Activated CD4-positive, alpha-beta T cell treated with anti-CD3 and anti-CD28 coated beads, Interleukin-2, amount 50 U/mL, for 4 hours (primary cell): ENCODE measurements at places on chromosomes 3 and 15.
A peak's percentile ranks its signal among the peaks of the same experiment; 100 is the strongest.

GRCh38 chr3:126364731-126365301 lies 7.6 kb upstream of the KLF15 start:
- DNase-seq = no peak

- no peak for DNase-seq
Observed at GRCh38 chr15:73054417-73054953, 2.2 kb downstream of the NEO1 start.

DNA sequence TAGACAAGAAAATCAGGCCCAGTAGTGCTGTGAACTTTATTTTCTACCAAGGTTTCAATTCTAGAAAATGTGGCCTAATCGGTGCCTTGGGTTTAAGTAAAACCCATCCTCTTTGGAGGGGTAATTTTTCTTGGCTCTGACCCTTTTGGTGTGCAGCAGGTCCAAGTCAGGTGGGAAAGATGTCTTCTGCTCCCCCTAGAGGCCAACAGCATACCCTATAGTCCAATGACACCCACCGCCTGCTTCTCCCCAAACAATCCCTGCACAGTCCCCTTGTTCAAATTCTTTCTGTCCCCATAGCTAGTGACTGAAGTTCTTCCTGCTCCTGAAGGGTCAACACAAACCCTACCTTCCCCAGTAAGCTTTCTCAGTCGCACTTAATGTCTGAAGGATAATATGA lies 261.8 kb upstream of the GOLGA6L4 start:
- no peak for DNase-seq

- no peak for DNase-seq
Observed at GRCh38 chr3:21435871-21436270, 315.1 kb downstream of the ZNF385D start.

DNA sequence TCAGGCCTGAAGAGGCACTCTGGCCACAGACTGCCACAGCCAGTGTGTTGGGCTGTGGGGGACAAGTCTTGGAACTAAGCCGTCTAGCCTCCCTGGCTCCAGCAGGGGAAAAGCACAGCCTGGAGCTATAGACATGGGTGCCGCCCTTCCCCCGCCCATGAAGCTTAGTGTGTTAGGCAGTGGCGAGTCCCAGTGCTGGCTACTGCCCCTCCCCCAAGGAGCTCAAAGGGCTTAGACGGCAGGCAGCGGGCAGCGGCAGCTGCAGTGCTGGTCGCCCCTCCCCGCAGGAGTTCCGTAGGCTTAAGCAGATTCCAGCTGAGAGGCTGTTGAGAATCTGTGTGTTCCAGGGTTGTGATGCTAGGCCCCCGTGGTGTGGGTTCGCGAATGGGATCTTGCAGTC lies 135.8 kb upstream of the RORA start:
- DNase-seq = no peak

- no peak for DNase-seq
Observed at GRCh38 chr3:156459434-156459833, 95.5 kb downstream of the SSR3 start.

GRCh38 chr3:30952786-30953185 lies 58.3 kb upstream of the GADL1 start:
- no peak for DNase-seq

- no peak for DNase-seq
Observed at GRCh38 chr3:56339244-56339643, 129.0 kb downstream of the ERC2 start.

GRCh38 chr15:101288905-101289513 lies 6.0 kb downstream of the SNRPA1 start:
- DNase-seq = no peak

GRCh38 chr3:117306299-117306698 lies 596.7 kb downstream of the TUSC7 start:
- DNase-seq = no peak

- DNase-seq = no peak
Observed at GRCh38 chr3:95235916-95236315, 1173.1 kb downstream of the NSUN3 start.

DNA sequence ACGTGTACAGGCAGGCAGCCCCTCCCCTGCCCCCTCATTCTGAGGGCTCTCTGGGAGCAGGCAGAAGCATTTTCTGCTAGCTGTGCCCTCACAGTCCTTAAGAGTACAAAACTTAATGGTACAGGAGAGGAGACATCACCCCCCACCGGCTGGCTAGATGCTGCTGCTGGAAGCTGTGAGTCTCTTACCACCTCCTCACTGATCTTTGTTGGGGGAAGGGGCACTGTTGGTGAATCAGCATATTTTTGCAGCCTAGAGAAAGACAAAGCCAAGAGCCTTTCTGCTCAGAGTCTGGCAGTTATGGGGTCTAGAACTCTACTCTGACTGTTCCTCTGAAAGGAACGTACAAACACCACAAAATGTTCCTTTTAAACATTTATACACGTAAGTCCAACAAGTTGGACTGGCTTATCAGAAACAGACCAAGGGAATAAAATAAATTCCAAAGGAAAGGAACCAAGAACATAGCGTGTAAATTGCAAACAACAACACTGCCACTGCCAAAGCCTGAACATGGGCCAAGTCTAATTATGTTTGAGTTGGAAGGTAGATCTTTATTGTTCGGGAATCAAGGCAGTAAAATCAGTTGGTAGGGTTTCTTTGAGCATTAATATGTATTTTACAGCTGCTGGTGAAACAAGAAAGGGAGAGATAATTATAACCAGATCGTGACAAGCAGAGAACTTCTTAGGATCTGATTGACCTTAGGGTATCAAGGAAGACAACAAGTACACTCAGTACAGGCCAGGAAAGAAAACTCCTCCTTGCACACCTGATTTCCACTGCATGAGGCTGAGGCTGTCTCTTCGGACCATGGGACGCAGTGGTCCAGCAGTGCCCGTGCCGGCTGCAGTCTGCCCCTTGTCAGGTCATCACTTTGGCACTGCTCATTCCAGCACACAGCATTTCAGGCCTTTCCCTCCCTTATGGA lies 27.4 kb downstream of the CLK3 start:
- no peak for DNase-seq

DNA sequence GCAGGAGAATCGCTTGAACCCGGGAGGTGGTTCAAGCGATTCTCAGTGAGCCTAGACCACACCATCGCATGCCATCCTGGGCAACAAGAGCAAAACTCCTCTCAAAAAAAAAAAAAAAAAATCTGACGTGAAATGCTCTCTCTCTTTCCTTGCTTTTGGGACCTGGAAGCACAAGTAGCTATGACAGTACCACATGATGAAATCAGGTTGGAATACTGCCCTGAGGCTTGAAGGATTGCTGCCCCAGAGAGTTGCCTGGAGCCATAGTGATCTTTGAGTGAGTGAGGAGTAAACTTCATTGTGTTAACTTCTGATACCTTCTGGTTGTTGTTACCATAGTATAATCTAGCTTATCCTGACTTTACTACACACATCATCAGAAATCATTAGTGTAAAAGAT lies 23.3 kb downstream of the AKAP13 start:
- no peak for DNase-seq

GRCh38 chr3:123610331-123610730 lies 25.5 kb upstream of the HACD2 start:
- DNase-seq = no peak

- DNase-seq = no peak
Observed at GRCh38 chr3:130699765-130700164, 46.9 kb downstream of the PIK3R4 start.

- DNase-seq = no peak
Observed at GRCh38 chr3:172711454-172711795, 558 bp upstream of the NCEH1 start.

DNA sequence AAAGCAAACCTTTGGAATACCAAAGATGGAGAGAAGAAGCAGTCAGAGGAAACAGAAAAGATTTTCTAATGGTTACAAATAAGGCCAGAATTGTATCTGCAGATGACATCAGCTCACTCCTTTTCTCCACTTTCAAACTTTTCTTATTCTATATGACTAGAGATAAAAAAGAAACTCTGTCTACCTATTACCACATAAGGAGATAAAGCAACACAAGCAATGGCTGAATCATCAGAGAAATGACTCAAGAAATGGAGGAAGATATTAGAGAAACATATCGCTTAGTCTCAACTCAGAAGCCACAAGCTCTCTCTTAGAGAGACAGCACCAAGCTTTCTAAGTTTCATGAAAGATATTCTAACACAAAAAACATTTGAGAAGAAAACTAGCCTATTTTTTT lies 784.0 kb downstream of the ZPLD1 start:
- no peak for DNase-seq

- peak; percentile 61 for DNase-seq
Observed at GRCh38 chr3:14508966-14509795, 31.0 kb downstream of the GRIP2 start.

- no peak for DNase-seq
Observed at GRCh38 chr15:35182841-35183479, 97.9 kb upstream of the NANOGP8 start.

- DNase-seq = no peak
Observed at GRCh38 chr3:30145281-30145680, 461.1 kb upstream of the TGFBR2 start.

- DNase-seq = no peak
Observed at GRCh38 chr3:37982331-37982730, 8.3 kb upstream of the VILL start.

GRCh38 chr15:74840851-74841775 lies 1.8 kb downstream of the ULK3 start:
- DNase-seq = no peak

- DNase-seq = no peak
Observed at GRCh38 chr3:40404591-40405198, 17.7 kb downstream of the ENTPD3 start.

DNA sequence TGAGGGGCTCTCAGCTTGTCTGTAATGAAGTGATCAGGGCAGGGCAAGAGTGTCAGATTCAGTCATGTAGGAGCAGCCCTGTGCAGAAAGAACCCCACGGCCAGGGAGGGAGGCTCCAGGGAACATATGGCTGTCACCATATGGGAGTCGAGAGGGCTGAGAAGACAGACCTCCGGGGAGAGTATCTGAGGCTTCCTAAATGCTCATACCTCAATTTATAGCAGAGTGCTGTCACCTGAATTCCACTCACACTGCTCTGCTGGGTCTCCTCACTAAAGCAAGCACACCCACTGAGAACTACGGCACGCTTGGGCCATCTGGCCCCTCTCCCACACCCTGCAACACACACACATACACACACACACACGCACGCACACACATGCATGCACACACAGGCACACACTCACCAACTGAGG lies 92.3 kb upstream of the TJP1 start:
- DNase-seq = no peak

DNA sequence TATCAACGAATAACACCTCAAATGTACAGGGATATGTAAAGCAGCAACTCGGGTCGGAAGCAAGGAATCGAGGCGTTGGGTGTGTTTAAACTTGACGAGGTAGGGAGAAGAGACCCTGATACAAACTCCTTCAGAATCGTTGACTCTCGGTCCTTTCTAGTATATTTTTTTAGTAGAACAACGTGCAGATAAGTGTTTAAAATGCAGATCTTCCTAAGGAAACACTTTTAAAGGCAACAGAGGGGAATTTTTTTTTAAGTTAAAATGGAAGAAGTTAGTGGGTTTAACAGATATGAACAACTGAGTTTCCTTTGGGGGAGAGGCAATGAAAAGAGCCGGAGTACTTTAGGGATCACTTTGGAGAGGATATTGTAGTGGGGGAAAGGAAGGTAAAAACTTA lies 1.1 kb upstream of the KPNA4 start:
- DNase-seq = no peak

DNA sequence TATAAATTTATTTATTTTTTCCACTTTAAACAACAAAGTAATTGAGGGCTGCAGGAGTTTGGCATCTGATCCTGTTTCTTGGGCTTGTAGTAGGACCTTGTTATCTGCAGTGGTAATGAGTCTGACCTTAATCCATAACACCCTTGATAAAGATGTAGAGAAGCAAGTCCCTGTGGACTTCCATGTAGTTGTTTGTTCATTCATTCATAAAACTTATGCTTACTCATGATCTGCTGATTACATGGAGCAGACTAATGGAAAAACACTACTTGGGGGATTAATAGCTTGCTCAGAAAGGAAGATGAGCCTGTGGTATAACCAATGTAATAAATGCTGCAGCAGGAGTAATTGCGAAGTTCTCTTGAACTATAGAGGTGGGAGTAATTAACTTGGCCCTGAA lies 271.5 kb upstream of the TBL1XR1 start:
- DNase-seq = no peak

- no peak for DNase-seq
Observed at GRCh38 chr3:184568924-184569829, 7.6 kb downstream of the EPHB3 start.

GRCh38 chr15:25056484-25057425 lies 102.0 kb downstream of the SNRPN start:
- no peak for DNase-seq

DNA sequence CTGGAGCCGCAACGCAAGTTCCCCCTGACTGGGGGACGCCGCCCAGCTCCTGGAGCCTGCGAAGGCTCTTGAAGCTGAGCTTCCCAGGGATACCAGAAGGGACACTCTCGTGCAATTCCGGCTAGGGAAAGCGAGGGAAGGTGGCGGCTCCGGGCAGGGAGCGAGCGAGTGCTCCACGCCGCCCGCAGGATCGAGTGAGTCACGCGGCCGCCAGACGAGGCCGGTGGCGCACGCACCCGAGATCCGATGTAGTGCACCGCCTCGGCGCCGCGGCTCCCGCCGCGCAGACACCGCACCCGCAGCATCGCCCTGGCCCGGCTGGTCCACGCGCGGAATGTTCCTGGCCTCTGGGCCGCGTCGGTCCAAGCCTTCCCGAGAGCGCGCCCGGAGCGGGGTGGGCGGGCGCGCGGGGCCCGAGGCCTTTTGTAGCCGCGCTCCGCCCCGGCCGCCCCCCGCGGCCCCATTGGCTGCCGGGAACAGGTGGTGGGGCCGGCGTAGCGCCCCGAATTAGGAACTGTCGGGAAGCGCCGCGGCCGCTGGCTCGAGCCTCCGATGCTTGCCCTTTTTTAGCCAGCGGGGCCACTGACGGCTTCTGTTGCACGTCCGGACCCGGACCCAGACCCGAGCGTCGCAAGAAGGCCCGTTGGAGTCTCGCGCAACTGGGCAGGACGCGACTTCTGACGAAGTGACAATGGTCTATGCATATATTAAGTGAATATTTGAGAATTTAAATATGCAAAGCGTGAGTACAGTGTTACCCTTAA lies at the start of gene GATM:
TSS of gene GATM (minus strand) at position 396 of the 764 bp plus-strand sequence. CDS start at position 305, 91 bp downstream.
- peak; percentile 43 for DNase-seq

- DNase-seq = no peak
Observed at GRCh38 chr15:47804733-47805132, 87.4 kb downstream of the SEMA6D start.

DNA sequence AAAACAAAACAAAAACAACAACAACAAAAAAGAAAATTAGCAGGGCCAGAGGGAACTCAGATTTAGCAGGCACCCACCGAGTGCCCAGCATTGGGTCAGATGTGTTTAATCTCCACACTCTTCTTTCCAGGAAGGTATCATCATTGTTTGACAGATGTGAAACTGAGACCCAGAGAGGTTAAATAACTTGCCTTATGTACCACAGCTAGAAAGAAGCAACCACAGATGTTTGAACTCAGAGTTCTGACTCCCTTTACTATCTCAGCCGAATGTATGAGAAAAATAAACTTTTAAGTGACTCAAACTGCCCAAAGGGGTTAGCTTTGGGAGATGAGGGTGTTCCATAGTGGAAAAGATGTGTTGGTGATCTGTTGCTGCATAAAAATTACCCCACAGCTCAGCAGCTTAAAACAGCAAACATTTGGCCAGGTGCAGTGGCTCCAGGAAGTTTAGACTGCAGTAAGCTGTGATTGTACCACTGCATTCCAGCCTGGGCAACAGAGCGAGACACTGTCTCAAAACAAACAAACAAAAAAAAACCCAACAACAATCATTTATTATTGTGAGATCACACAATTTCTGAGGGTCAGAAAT lies 4.5 kb upstream of the RPP25 start:
- no peak for DNase-seq

- peak; percentile 5 for DNase-seq
Observed at GRCh38 chr15:62165104-62165792, at the start of gene C2CD4B. Gene C2CD4B (minus strand): TSS chr15:62165285. CDS start chr15:62164984, 301 bp downstream.
